Activated CD8-positive, alpha-beta memory T cell treated with anti-CD3 and anti-CD28 coated beads, Interleukin-2, amount 50 U/mL, for 48 hours (primary cell): ENCODE measurements at places on chromosomes 5 and 9.

GRCh38 chr5:135063511-135064234 is 29.6 kb upstream of the PITX1 start:
- no peak for DNase-seq

DNA sequence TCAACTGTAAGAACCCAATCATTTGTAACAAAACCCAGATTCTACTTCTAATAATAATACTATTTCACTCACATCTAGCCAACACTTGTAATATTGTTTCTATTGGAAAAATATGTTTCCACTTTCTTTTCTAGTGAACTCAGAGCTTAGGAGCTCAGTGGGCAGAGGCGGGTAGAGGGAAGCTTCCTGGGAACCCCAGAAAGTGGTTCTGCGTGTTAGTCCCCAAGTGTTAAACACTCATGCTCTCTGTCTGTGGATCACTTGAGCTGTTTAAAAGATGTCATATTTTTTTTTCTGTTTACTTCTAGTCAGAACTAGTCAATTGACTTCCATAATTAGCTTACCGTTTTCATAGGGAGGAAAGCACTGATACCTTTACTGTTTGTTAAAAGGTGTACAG is 20.6 kb downstream of the SNX18 start:
- no peak for DNase-seq

GRCh38 chr5:164301708-164302107 is 796.3 kb downstream of the MAT2B start:
- DNase-seq = no peak

GRCh38 chr9:100430286-100430940 is 3.5 kb downstream of the MSANTD3 start:
- no peak for DNase-seq

- no peak for DNase-seq
Measured at GRCh38 chr9:83166372-83166771, 103.4 kb upstream of the RASEF start.

DNA sequence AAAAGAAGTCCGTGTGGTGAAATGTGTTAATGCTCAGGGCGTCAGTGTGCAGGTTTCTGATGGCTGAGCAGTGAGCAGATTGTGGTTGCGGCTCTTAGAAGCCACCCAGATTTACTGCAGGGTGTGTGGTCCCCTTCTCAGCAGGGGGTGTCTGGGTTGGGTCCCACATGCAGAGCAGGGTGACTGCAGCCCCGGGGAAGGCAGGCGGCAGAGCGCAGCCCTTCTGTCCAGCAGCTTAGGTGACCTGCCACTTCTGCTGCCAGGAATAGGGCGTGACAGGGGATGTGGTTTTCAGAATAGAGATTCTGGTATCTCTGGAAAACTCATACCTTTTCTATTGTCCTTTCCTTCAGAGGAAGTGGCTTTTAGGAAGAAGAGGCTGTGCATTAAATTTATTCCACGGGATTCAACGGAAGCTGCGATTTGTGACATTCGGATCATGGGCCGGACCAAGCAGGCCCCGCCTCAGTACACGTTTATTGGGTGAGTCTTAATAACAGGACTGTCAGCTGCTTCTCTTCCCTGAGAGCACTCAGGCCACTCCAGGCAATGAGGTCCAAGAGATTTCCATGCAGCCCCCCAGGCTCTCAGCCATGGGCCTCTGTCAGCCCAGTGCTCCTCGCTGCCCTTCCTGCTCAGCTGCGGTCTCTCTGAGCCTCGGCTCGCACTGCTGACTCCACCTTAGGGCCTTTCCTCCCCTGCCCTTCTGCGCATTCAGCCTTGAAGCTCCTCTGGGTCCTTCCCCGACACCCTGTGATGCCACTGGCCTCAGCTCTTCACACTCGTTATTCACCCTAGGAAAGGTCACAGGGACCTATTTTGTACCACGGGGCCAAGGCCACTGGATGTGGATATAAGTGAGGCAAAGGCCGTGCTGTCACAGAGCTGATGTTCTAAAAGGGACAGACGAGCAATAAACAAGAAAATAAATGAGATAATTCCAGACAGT is 65.4 kb downstream of the MVB12B start:
- DNase-seq = no peak

- DNase-seq = no peak
Measured at GRCh38 chr9:111427186-111427585, 57.0 kb downstream of the ECPAS start.

GRCh38 chr9:18333157-18333556 is 140.8 kb upstream of the ADAMTSL1 start:
- DNase-seq = no peak

GRCh38 chr5:141508798-141509611 is 20.1 kb downstream of the PCDHGC5 start:
- no peak for DNase-seq

GRCh38 chr5:126369995-126370731 is 53.0 kb upstream of the GRAMD2B start:
- DNase-seq = no peak

DNA sequence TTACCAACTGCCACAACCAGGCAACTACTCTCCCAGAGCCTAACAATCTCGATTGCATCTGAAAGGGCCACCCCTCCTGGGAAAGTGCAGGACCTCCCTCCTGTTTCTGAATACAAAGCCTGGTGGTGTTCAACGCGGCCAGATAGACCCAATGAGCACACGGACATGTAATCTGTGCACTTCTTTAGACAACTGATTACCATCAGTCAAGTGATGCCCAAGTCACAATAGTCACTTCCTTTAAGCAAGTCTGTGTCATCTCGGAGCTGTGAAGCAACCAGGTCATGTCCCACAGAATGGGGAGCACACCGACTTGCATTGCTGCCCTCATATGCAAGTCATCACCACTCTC is 739 bp downstream of the C9orf72 start:
- DNase-seq = no peak

- no peak for DNase-seq
Measured at GRCh38 chr9:133581513-133582343, 27.5 kb downstream of the FAM163B start.

- no peak for DNase-seq
Measured at GRCh38 chr5:93246090-93246855, 334.7 kb downstream of the NR2F1-AS1 start.

- no peak for DNase-seq
Measured at GRCh38 chr9:134994926-134995791, 77.4 kb upstream of the FCN1 start.

DNA sequence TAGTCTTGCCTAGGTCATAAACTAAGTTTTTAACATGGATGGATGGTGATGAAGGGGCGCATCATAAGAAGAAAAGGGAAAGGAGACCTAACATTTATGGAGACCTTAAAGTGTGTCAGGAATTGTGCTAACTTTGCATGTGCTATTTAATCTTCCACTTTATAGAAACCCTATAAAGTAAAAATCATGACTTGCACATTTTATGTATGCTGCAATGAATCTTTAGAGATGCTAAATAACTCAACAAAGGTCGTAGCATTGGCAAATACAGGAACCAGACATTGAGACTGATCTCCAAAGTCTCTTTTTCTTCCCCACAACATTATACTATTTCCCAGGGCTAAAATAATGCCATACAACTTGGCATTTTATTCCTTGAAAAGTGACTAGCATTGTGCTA is 214.6 kb downstream of the SGCD start:
- DNase-seq = no peak

DNA sequence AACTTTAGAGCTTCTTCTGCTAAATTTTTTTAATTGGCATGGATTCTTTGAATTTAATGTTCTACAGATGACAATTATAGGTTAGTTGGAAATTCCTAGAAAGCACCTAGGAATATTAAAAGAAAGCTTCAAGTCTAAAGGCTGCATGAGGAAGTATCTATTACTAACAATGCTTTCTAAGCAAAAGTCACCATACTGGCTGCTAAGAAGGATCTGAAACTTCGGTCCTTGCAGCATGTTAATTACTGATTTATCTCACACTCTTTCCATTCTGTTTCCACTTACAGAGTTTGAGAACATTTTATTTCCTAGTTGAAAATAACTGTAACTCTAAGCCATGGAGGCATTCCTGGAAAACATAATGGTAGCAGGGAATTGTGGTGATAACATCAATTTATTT is 8.4 kb downstream of the SEMA6A start:
- DNase-seq = no peak

GRCh38 chr5:78792345-78793055 is 143.9 kb upstream of the LHFPL2 start:
- DNase-seq = no peak

GRCh38 chr5:90881626-90882150 is 323.1 kb downstream of the ADGRV1 start:
- DNase-seq = no peak

DNA sequence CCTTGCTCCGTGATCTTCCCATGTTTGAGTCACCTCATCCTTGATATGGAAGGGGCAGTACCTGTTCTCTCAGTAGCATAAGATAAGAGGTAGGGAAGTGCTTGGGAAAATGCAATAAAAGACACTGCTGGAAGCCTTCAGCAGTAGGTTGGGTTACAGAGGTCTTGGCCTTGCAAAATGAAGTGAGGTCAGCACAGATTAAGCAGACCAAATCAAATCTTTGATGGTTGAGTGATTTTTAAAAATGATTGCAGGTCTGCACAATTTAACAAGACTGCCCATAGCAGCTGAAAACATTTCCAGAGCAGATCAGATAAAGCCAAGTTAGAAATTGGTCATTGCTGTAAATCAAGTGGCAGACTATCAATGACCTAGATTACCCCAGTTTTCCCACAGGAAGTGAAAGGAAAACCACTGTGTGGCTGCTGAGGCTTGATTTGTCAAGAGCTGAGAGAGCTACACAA is 32.9 kb downstream of the PALM2AKAP2 start:
- DNase-seq = no peak

GRCh38 chr9:653856-654387 is 187.6 kb upstream of the DMRT1 start:
- no peak for DNase-seq

GRCh38 chr5:150640311-150641005 is at the start of gene SYNPO:
TSS of gene SYNPO (plus strand) at chr5:150640660. CDS start at chr5:150648276, 7,616 bp downstream.
- DNase-seq = no peak

- no peak for DNase-seq
Measured at GRCh38 chr5:72600391-72600981, 93.3 kb upstream of the ZNF366 start.

- no peak for DNase-seq
Measured at GRCh38 chr9:69593301-69593700, 78.9 kb downstream of the APBA1 start.

GRCh38 chr5:157484768-157485167 is 24.8 kb downstream of the NIPAL4 start:
- DNase-seq = no peak

- peak; percentile 79 for DNase-seq
Measured at GRCh38 chr9:128558431-128559310, 6.3 kb downstream of the SPTAN1 start.

GRCh38 chr5:174073122-174073660 is 27.7 kb downstream of the NSG2 start:
- no peak for DNase-seq

DNA sequence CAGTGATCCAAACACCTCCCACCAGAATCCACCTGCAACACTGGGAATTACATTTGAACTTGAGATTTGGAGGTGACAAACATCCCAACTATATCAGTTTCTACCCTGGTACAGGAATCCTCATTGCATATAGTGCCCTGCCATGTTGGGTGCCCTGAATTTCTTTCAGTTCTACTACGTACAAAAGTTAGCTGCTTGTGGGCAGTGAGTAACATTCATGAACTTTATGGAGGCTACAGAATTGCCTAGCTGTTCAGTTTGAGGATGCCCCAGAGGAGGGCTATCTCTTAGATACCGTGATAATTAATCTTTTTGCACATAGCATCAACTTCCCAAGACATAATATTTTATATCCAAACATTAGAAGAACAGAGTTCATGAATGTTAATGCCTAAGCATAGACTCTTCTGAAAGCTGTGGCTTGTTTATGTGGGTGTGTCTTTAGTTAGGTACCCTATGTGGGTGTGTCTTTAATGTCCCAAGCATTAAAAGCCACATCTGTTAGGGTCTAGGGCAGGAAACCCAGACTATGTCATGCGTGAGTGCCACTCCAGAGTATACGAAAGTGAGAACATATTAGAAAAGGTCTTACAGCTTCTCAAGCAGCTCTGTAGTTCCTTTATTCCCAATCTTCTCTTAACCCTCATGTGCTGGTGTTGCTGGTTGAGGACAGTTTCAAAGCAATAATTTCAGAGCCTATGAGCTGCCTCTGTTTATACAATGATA is 47.0 kb upstream of the CHD1 start:
- no peak for DNase-seq

GRCh38 chr5:151745071-151745705 is 13.2 kb downstream of the ATOX1 start:
- peak; percentile 60 for DNase-seq

DNA sequence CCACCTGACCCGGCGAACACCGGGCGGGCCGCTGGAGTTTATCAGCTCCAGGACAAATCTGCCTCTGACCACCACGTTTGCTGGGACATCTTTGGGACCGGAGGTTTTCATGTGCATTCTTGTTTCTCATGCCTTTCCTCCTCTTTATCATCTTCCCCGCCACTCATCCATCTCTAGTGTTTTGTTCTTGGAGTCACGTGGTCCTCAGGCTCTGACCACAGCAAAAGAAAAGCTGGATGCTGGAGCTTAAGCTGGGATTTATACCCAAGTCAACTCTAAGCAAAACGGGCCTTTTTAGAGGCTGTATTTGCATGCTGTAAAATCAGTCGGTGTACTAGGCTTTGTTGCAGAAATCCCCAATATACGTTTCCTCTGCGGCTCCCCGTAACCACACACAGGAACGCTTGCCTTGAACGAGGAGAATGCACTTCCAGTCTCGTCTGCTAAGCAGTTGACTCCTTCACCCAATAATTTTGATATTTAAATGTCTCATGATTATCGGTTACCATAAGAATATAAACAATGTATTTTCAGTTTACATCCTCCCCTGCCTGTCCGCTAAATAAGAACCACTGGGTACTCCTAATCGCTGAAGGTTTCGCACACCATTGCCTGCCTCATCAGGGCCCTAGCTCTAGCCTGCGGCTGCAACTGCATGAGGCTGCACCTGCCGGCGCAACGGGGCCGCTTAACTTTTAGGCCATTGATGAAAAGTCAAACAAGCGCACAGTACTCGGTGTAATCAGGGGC is 560 bp upstream of the NDUFS6 start:
- DNase-seq = no peak

DNA sequence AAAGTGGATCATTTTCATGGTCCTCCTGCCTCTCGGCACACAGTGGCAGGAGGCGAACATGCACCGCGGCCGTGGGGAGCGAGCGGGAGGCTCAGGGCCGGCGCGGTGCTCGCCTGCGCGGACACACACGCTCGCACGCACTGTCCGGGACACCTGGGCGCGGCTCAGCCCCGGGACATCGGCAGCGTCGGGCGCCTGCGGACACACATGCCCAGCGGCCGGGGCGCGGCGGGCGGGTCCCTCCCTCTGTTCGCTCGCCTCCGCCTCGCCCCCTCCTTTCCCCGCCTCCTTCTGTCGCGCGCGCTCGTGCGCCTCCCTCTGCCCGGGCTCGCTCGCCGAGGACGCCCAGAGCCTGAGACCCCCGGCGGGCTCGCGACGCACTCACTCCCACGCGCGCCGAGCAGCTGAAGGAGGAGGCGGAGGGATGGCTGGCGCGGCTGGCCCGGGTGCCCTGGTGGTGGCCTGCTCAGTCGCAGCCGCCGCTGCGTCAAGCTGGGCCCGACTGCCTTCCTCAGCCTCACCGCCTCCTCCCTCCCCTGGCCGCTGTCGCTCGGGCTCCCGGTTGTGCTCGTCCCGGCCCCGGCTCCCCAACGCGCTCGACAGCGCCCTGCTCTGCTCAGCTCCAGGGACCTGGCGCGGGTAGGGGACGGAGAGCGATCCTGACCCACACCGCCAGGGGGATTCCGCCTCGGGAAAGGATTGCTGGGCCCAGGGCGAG is at the start of gene FRMD3:
Gene FRMD3 (minus strand): TSS at position 230 of the 718 bp plus-strand sequence. CDS start 170 bp downstream, at position 60.
- DNase-seq = peak; percentile 66

GRCh38 chr5:90612919-90613318 is 54.3 kb downstream of the ADGRV1 start:
- DNase-seq = no peak
